ENCODE measurements at places on chromosomes 12 and 14.

DNA sequence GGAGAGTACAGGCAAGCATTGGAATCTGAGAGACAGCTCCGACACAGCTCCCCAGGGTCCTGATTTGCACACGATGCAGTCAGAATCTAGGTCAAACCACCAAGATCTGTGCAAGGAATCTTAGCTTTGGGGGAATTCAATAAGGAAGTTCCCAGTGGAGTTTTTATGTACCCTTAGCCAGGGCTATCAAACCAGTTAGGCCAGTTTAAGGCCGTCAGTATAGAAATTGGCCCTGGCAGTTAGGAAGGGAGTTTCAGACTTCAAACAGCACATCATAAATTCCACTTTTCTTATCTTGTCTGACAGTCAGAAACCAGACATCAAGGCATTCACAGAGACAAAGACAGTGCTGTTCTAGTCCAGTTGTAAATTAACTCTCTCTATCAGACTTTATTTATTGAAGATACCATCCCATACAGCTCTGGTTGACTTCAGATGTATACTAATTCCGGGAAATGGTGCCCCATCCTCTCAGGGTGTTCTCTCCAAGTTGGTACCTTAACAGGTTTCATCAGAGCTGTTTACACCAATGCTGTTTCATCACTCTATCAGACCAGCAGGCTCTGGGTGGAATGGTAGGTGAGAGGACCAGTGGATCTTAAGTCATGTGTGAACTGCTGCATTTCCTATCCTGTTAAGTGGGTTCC, 157.5 kb upstream of the ATF7IP start:
- no peak for DNase-seq

DNA sequence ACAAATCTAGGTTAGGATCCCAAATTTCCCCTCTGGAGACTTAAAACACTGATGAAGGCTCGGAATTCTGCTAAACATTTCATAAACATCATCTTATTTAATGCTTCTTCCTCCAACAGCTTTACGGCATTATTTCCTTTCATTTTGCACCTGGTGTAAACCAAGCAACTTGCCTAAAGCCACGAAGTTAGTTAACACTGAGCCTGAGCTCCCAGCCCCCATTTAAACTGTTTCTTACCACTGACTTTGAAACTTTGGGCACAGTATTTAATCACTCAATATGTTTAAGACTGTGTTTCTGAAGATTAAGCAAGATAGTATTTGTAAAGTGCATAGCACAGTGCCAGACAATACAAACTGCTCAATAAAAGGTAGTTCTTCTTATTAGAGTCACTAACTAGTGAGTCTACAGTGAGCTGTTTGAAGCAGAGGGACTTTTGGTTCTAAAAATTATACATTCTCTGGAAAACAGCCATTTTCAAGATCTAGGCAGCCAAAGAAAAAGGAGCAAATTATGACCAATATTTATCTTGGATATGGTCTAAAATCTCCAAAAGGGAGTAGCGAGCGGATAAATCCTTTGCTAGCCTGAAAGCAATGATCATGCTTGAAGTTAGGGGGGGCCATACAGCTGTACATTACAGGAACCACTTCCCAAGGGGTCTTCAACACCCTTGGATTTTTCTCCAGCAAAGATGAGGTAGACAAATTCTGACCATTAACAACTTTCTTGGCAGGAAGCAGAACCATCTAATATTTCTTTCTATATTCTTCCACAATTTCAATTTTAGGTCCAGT, 4.0 kb downstream of the EGLN3 start:
- DNase-seq = no peak

GRCh38 chr12:14774906-14775635, 28.2 kb downstream of the WBP11 start:
- DNase-seq = no peak

DNA sequence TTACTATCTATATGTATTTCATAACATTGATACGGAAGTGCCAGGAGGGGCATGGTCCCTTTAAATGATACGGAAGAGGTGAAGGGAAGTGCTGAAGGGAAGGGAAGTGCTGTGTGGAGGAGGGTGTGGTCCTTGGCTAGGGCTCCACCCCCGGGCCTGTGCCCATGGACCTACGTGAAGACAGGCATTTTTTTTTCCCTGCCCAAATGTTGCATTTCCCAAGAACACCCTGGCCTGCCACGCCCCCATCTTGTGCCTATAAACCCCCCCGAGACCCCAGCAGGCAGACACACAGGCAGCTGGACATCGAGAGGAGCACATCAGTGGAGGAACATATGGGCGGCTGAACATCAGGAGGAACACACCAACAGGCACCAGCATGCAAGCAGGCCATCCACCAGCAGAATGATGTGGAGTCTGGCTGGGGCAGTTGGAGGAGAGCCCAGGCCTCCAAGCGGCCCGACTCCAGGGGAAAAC, 134.1 kb downstream of the SLC41A2 start:
- DNase-seq = no peak

DNA sequence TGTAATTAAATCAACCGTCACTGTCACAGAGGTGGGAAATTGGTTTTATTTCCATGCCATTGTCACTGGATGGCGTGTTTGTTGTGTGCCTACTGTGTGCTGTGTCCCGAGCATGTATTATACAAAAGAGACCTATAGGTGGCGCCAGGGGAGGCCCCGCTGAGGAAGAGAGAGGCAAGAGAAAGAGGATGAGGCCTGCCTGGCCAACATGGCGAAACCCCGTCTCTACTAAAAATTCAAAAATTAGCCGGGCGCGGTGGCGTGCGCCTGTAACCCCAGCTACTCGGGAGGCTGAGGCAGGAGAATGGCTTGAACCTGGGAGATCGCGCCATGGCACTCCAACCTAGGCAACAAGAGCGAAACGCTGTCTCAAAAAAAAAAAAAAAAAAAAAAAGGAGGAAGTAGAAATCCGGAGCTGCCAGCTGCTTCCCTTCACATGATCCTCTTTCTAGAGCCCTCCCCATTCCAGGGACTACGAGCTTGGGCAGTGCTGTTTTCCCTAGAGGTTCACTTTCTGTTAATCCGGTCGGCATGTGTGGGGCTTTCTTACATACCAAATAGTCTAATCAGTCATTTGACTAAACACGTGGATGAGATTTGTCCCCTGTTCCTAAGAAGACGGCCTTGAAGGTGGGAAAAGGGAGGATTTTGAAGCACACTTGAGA, 6.4 kb upstream of the CCDC175 start:
- no peak for DNase-seq

- DNase-seq = no peak
These were observed 23.5 kb upstream of the DYRK2 start for GRCh38 chr12:67625004-67625403.

Measured in neuronal stem cell (in vitro differentiated cells).